Mucosa of gallbladder (tissue), 1 donor: ENCODE measurements at places on chromosomes 12 and 14. TPM values are rescaled to one million over a fixed set of nuclear protein-coding genes. Genes with fewer than 3 reads are reported as not detected.

DNA sequence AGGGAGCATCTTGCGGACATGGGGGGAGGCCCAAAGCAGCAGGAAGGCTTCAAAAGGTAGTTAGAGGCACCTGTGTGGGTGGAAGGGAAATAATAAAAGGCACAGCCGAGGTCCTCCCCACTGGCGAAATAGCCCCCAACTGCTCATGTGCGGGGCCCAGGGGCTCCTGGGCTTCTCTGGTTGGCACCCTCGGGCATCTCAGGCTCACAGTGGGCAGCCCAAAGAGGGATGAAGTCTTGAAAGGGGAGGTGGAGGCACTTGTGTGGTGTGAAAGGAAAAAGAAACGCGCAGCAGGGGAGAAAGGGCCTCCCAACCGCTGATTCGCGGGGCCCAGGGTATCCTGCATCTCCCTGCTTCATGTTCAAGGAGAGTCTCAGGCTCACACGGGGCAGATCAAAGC is 579.4 kb downstream of the ALG10 start:
- no peak for DNase-seq

DNA sequence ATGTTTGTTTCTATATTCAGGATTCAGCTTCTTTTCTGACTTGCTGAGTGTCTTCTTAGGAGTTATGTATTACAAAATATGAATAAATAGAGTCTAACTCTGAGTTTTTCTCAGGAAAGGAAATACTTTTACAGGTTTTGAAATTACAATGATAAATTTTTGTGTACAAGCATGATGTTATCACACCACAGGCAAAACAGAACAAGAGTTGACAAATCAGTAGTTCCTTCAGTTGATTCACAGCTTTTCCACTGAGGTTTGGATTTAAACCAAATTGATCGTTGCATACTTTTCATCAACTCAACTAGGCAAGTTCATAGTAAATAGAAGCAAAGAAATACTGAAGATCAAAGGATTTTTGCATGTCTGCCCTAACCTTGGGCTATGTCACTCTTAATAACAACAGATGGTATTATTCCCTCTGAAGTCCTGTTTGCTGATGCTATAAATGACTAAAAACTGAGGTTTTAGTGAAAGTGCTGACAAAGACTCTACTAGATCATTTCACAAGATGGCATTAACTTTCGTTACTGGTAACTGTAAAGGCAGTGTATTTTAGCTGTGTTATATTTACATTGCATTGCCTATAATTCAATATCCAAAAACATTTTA is 520.2 kb downstream of the FLRT2 start:
- no peak for DNase-seq

GRCh38 chr12:102642199-102642598 is 161.8 kb upstream of the IGF1 start:
- DNase-seq, result no peak

DNA sequence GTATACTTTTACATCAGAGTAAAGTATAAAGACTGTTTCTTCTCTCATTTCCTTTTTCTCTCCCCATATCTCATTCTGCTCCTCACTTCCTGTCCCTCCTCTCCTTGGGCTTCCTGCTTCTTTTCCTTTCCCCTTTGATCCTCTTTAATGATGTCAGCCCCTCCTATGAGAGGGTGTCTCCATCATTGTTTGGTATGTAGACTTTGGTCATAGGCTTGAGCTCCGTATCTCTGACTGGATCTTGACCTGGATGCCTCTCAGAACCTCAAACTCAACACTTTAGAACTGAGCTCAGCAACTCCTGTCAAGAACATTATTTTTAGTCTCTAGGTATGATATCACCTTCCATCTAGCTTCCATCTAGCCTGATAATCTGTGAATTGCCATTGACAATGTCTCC is 50.3 kb downstream of the AKAP6 start:
- DNase-seq, result no peak

- DNase-seq, result no peak
Measured at GRCh38 chr12:116631619-116632018, 72.4 kb downstream of the MAP1LC3B2 start.

DNA sequence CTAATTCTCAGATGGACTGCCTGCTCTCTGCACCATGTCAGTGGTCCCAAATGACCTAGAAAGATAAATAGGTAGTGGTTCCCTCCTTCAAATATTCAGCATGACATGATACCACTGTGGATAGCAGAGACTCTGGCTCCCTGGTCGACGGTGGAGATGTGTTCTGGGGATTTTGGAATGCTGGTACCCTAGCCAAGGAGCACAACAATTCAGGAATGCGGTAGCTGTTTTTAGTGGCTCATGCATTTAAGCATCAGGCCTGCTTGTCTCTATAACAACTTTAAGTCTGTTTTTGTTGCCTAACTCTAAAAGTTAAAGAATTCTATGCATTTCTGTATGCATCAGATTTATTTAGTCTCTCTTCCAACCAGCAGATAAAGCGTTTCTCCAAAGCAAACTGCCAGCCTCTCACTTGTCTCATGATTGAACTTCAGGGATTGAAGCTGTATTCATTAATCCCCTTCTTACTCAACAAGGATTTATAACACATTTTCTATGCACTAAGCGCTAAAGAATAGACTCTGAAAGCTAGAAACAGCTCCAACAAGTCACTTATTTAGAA is 164.9 kb upstream of the BMP4 start:
- no peak for DNase-seq

GRCh38 chr12:72296389-72296788 is 24.2 kb downstream of the TRHDE start:
- no peak for DNase-seq

DNA sequence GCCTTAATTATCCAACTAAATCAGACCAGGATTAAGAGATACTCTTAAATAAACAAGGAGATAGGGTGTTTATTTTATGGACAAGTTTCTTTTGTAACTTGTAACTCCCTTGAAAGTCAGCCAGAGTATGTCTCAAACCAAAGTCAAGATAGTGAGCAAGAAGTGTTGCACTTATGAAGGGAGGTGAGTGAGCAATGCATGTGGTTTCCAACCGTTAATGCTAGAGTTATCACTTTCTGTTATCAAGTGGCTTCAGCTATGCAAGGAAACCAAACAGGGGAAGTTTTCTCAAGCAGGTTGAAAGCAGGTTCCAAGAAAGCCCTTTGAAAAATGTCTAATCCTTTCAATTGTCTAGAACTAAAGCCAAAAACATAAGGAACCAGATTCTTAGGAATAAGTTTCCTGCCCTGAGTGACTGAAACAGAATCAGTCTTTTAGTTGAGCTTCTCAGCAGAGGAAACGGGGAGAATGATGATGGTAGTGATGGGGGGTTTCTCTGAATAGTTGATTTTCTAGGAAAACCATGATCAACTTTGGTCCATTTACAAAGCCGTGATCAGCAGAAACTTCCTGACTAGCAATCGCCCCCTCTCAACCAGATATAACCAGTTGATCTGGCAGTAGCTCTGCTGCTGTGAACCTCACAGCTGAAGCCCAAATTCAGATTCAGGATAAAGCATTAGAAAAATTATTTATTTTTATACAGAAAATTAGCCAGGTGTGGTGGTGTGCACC is 128.4 kb downstream of the DAD1 start:
- DNase-seq, result no peak

- DNase-seq, result no peak
Measured at GRCh38 chr12:110726028-110726427, 16.7 kb downstream of the PPP1CC start.

GRCh38 chr12:111367661-111368221 is 1.2 kb downstream of the PHETA1 start:
- DNase-seq, result peak; percentile 77

DNA sequence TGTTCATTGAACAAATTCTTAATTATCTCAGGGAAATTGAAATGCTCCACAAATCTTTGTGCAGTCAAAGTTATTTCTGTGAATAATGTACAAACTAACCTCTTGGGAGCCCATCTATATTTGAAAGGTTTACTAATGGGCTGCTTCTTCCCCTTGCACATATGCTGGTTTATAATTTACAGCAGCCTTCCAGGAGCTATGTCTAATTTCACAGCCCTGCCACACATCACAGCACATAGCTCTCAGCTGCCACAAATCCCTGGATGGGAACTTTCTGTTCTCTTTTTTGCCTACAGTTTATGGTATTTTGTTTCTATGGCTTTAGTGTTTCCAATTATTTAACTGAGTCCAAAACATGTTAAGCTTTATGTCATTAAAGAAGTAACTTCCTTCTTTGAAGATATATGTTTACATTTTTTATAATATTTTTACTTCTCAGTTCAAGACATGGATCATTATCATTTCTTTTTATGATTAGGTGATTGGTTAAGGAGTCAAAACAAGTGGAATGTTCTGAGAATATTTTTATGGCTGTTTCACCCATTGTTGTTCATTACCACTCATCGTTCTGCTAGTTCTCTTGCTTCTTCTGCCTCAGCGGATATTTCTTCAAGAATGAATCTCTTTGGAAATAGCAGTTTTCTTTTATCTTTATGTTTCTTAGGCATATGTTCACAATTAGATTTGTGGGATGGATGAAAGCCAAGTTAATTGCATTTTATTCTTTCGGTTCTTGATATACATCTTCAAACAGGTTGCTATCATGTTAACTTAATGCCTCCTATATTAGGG is 475.6 kb upstream of the MIS18BP1 start:
- DNase-seq, result no peak

DNA sequence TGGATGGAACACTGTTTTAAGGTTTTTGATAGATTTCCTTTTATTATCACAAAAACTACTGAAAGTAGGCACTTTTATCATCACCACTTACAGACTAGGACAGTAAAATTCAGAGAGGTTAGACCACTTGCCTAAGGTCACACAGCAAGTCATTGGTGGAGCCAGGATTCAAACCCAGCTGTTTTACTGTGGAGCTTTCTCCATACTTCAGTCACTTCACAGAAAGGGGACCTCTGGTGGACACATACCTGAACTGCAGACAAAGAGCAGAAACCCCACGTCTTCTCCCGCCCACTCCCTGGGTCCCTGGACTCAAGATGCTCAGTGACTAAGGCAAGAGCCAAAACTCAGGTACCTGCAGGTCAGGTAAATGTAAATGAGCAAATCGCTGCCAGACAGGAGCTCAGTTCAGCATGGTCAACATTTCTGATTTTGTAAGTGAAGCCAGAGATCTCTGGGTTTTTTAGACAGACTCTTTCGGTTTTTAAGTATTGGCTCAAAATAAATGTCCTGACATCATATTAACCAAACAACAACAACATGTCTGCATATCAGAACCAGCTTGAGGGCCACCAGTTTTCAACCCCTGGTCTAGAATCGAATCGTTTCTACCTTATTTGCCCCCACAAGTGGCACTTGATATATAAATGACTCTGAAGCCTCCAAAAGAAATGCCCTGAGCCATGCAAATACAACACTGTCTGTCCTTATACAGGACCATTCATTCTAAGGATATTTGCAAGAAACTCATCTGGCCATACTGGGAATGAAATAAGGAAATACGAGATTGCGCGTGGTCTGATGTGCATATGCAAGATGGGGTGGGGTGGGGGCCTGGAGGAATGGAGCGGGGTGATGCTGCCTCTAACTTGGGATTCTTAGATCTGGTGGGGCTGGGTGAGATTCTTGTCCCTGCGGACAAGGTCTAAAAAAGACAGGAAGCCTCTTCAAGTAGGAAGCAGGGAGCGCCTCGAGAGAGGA is 110.9 kb downstream of the KSR2 start:
- peak; percentile 38 for DNase-seq

DNA sequence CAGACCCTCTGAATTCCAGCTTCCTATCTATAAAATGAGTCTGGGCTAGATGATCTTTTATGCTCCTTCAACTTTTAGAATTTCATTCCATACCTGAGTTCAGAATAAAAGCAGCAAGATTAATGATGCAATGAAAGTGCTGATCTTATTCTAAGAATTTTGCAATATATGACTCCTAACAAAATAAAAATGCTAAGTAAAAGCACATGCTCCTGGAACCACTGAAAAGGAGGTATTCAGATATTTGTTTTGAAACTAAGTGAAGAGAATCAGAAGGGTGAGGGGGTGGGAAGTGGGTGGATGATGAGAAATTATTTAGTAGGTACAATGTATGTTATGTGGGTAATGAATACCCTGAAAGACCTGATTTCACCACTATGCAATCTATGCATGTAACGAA is 216.6 kb downstream of the PTPRO start:
- DNase-seq, result no peak

- DNase-seq, result no peak
Measured at GRCh38 chr12:130601327-130601726, 114.8 kb downstream of the RIMBP2 start.

DNA sequence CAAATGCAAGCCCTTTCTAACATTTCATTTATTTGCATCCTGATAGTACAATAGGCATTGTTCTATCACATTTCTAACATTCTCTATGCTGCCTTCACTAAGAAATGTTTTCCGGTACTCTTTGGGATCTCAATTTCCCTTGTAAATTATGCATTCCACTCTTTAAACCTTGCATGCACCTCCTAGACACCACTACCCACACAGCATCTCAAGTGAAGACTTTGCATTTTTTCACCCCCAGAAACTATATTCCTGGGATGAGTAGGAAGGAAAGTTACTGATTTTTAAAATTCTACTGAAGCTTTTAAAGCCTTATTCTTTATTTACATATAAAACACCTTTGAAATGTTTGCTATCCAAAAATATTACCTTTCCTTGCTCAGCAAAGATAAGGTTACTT is 27.1 kb downstream of the GYS2 start:
- DNase-seq, result no peak

GRCh38 chr14:99507860-99508640 is 26.8 kb downstream of the CCNK start:
- DNase-seq, result no peak

DNA sequence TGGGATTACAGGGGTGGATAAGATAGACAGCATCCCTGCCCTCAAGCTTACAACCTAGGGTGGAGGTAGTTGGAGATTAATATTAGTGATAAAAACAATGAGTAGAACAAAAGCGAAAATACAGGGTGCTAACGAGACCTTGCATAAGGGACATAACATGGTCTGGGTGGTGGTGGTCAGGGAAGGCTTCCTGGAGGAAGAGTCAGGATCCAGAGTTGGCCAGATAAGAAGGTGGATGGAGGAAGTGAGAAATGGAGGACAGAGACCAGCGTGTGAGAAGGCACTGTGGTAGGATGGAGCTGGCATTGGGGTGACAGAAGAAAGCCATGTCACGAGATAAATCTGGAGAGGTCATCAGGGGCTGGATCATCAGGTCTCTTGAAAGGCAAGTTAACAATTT is 19.2 kb downstream of the NOS1 start:
- DNase-seq, result no peak

DNA sequence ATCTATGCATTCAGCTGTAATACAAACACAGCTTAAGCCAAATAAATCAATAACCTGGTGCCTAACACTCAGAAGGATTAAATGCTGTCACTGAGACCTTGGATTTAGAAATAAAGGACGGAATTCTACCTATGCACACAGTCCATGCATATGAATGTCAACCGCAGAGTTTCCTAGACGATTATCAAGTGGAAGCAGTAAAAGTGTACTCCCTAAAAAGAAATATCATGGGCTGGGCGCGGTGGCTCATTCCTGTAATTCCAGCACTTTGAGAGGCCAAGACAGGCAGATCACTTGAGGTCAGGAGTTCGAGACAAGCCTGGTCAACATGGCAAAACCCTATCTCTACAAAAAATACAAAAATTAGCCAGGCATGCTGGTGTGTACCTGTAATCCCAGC is 188.2 kb upstream of the DYRK2 start:
- DNase-seq, result no peak

The ABCD2 gene
- 0.63 TPM for total RNA-seq

The TRIAP1 gene
- total RNA-seq, result 16.1 TPM

The CCDC60 gene
- total RNA-seq, result not detected

The KRT81 gene
- total RNA-seq, result 0.55 TPM

The CPSF2 gene
- 50.0 TPM for total RNA-seq

The CCDC198 gene
- 110 TPM for total RNA-seq
